CD8-positive, alpha-beta memory T cell (primary cell): ENCODE measurements at places on chromosomes 4 and X.
A peak's percentile ranks its signal among the peaks of the same experiment; 100 is the strongest.

GRCh38 chr4:139767585-139767984, 102.0 kb downstream of the MGST2 start:
- DNase-seq = no peak

DNA sequence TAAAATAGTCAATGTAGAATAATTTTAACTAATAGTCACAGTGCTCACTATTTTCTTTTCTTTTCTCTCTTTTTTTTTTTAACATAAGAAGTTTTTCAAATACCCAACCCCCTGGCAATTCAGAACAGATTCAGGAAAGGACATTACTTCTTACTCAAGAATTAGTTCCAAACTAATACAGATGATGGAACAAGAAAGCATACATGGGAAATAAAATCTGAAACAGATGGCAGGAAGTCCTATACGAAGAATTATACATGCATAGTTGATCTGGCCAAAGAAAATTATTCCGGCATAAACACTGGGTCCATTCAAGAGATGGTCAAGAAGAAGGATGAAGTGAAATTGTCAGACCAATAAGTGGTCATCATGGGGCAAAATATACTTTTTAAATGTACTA, 614.4 kb upstream of the INTU start:
- no peak for DNase-seq

DNA sequence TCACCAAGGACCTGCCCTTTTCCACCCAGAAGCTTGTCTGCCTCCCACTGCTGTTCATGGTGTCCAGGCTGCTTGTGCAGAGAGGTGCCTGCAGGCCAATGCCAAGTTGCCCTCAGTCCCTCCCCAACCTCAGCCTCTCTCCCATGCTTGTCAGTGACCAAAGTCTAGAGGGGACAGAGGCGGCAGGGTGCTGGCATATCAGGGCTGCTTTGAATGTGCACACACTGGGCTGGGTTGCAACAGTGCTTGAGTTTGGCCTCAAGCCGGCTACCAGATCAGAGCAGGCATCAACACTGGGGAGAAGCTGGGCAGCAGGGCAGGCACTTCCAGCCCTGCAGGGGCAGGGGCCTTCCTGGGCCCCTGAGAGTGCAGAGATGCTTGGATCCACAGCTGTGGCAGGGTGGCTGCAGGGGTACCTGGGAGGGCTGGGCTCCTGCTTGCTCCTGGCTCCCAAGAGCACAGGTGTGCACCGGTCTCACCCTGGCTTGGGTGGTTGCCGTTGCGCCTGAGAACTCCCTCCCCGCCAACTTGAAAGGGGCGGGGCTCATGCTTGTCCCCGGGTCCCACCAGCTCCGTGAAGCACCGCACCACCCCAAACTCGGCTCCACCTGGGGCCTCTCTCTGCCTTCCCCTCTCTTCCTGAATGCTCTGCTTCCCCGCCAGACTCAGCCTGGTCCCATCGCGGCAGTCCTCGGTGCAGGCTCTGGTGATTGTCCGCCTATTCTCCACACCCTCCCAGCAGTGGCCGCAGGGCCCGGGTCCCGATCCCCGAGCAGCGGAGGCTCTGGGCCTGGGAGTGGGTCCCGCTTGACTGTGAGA, 1681.9 kb upstream of the ADGRL3 start:
- DNase-seq = no peak

DNA sequence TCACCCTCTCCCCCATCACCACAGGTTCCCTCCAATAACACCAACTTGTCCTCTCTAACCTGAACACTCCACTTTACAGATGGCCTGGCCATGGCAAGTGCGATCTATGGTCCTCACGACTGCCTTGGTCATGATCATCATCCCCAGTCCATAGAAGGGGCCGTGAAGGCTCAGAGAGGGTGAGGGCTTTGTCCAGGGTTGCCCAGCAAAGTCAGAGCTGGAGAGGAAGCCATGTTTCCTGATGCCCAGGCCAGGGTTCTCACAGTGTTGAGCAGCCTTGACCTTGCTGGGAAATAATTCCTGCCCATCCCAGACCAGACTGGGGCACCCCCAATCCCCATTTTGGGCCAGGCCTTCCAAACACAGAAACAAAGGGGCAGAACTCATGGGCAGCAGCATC, 42.9 kb upstream of the MAN2B2 start:
- no peak for DNase-seq

DNA sequence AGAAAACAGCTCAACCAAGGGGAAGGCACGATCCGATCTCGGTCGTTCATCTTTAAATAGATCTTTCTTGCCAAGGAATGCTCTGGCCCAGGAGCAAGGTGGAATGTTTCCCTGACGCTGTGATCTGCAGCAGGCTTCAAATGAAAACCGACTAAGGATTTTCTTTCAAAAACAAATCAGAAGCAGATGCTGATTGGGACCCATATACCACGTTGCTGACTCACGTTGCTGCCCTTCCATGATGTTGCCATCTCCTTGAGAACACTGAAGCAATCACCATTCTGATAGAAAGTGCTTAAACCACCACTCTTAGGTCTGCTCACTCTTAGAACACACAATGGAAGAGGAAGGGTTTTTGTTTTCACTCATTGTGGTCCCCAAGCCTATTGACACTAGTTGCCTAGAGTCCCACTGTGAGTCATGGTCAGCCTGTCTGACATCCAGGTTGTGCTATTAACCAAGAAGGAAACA, 26.1 kb downstream of the LAMTOR3 start:
- DNase-seq = no peak

GRCh38 chrX:77527233-77528001, 80.2 kb downstream of the FGF16 start:
- no peak for DNase-seq

GRCh38 chr4:113682730-113683537, 78.6 kb downstream of the CAMK2D start:
- peak; percentile 38 for DNase-seq

GRCh38 chrX:79631526-79631925, 264.4 kb upstream of the ITM2A start:
- DNase-seq = no peak

- no peak for DNase-seq
Measured at GRCh38 chr4:47251348-47252135, 212.0 kb downstream of the COMMD8 start.

- no peak for DNase-seq
Measured at GRCh38 chrX:11254417-11255109, 38.6 kb upstream of the AMELX start.

- DNase-seq = no peak
Measured at GRCh38 chr4:170716868-170717267, 627.1 kb upstream of the AADAT start.

DNA sequence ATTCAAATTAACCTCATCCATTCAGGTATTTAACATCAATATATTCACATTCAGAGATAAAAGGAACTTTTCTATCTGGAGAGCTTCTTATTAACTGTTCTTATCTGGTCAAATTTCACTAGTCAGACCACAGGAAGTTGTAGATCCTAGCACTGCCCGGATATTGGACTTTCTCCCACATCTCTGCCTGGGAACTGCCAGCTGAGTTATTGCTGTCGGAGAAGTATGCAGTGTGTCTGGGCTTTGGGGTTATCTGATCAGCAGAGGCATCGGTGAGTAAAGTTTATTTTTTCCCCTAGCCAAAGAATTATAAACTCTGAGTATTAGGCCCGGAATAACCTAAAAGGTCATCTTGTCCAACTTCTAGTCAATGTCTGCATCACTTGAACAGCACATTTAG, 45.1 kb downstream of the OR13H1 start:
- DNase-seq = no peak

- DNase-seq = no peak
Measured at GRCh38 chr4:147822128-147822527, 90.2 kb downstream of the ARHGAP10 start.

GRCh38 chrX:28491941-28492340, 95.3 kb upstream of the IL1RAPL1 start:
- DNase-seq = no peak

- DNase-seq = no peak
Measured at GRCh38 chrX:9878146-9878820, 88.9 kb upstream of the CLDN34 start.

GRCh38 chr4:76012388-76012801, 5.1 kb upstream of the CXCL9 start:
- DNase-seq = no peak

DNA sequence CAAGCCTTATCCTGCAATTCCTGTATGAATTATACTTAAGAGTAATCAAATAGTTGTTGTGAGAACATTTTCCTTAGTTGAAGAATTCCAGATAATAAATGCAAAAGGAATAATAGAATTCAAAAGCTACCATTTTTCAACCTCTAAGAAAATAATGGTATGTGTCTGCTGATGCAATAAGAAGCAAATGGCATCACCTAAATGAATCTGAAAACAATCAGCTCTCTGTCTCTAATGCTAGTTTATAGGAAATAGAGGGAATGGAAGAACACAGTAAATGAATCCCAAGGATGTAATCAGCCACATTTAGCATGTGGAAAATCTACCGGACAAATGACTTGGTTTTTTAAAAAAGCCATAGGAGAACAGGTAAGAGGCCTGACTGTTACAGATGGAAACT, 115.1 kb downstream of the DCHS2 start:
- no peak for DNase-seq

DNA sequence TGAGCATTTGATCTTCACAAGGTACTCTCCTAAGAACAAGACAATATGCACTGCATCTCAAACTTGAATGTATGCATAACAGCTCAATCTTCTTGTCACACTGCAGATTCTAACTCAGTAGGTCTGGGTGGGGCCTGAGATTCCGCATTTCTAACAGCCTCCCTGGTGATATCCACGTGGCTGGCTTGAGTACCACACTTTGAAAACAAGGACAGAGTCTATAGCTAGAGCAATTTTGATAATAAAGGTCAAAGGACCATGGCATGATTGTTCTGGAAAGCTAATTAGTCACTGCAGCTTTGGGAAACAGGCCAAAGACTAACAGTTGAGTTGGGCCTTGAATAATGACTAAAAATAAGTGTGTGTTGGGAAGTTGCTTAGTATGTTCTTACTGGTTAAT, 213.3 kb downstream of the GBA3 start:
- no peak for DNase-seq

DNA sequence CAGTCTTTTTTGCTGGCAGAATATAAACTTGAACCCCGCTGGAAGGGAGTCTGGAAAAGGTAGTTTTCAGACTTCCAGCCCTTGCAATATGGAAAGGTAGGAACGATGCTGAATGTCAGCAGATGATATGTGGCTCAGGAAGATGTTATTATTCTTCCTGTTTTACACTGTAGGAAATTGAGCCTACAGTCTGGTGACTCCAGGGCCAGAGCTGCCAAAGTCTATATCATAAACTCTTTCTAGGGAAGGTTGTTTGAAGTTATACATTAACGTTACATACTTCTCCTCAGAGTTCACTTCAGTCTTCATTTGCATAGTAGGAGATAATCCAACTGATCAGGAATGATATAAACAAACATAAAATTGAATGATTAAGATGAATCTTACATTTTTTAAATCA, 141.3 kb downstream of the FAT4 start:
- DNase-seq = no peak

- no peak for DNase-seq
Measured at GRCh38 chrX:147891896-147892295, 19.8 kb upstream of the FMR1 start.

GRCh38 chrX:46477435-46477834, 67.8 kb downstream of the ZNF674 start:
- no peak for DNase-seq

DNA sequence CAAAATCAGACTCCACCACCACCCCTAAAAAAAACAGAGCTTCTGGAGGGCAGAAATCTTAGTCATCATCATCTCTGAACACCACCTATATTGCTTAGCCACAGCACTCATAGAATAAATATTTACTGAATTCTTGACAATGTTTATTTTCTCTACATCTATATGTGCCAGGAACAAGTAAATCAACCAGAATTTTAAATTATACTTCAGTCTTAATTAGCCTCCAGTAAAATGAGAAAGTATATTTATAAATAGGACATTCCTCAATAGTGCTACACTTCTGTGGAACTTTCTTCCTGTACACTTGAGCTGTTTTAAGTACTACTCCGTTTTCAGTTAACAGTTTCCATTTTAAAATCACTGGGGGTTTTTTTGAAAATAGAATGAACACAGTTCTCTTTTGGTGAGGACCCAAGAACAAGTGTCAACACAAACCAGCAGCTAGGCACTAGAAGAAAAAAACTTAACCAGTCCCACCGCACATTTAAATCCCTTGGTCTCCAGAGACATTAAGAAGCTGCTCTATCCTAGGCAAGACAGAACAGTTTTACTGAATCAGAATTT, 25.5 kb downstream of the SMIM14 start:
- no peak for DNase-seq

GRCh38 chr4:1187182-1187581, 14.8 kb upstream of the SPON2 start:
- peak; percentile 23 for DNase-seq

DNA sequence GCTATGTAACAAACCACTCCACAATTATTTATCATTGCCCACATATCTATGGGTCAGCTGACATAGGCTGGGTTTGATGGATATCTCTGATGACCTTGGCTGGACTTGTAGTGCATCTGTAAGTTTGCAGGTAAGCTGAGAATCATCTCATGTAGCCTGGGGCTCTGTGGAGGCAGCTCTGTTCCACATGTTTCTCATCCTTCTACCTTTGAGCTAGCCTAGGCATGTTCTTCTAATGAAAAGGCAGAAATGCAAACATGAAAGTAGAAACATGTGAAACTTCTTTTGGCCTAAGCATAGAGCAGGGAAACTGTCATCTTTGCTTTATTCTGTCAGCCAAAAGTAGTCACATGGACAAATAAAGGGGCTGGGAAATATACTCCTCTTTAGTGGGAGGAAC, 18.2 kb downstream of the MRPL1 start:
- DNase-seq = no peak

DNA sequence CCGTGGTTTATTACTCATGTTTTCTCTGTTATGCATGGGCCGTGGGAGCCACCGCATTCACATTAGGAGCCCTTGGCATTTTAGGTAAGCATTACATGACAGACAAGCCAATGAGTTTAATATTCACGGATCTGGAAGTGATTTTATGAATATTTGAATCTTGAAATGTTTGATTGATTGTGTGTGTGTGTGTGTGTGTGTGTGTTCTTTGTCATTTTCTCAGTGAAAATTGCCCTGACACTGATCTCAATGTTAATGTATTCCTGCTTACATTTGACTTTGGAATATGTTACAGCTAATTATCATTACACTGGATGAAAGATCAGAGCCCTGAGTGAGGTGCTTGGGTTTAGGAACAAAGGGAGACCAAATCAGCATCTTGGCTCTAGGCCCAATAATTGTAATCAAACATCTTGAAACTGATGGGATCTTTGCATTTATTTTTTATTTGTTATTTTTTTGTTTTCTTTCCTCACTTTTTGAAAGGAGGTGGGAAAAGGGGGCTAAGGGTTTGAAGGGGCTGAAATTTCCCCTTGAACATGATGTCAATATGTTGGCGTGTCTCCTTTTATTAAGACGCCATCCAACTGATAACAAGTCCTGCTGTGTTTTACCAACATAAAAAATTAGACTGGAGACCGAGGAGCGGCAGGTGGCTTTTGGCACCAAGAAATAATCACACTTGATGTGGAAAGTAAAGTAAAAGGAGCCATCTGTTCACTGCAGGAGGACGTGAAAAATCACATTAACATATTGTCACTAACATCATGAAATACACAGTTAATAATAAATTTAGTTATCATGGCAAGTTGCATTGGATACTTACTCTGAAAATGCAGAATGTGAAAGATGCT, 5.2 kb upstream of the GK2 start:
- no peak for DNase-seq
